ENCODE measurements at places on chromosomes 5 and 9.

DNA sequence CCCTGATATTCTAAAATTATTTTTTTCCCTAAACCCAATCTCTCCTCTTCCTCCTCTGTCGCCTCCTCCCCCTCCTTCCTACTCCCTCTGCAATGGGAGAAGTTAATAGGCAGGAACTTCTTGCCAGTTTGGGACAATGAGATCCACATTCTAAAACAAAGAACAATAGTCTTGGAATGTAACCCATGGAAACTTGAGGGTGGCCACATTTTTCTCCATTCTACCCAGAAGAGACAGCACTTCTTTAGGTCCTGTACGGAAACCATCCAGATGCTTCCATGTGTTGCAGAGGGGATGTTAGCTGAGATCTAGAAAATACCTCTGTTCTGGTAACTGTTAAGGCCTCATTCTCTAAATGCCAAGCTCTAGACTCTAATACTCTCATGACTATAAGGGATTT is 10.0 kb downstream of the SPARC start:
- DNase-seq: no peak

GRCh38 chr9:93589688-93590087 is 13.3 kb downstream of the PHF2 start:
- DNase-seq: no peak

- DNase-seq: no peak
Observed at GRCh38 chr9:113311961-113312360, 8.8 kb upstream of the RNF183 start.

- DNase-seq: no peak
Observed at GRCh38 chr9:122339579-122339978, 31.2 kb upstream of the PTGS1 start.

DNA sequence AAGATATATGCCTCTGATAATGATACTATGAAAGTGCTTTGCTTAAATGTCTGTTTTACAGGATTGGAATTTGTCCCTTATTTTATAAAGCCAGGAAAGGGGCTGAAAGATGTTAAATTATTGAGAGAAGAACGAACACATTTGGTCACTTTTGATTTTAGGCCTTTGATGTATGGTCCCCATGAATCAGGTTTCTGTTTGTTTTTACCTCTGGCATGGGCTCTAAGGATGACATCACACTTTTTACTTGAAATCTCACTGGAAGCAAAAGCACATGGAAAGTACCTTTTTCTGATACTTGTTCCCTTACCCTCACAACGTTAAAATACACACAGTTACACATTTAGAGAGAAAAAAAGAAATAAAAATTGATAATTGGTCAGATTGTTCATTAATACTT is 6.9 kb downstream of the OTULIN start:
- no peak for DNase-seq

DNA sequence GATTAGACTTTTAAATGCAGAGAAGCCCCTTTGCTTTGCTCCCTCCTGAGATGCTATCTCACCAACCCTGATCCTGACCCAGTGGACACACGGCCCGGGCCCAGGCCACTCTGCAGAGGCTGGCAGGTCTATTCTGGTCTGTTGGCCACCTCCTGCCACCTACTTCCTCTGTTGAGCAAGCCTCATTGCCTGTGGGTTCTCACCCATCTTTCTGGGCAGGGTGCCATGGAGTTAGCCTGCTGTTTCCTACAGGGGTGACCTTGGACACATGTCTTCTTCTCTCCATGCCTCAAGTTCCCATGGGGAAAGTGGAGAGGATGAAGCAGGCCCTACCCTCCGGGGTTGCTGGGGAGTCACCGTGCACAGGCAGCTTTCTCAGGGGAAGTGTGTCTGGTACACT is 266.2 kb upstream of the IRX1 start:
- DNase-seq: no peak

All from putamen (tissue), 1 donor.